CD4-positive, alpha-beta memory T cell (primary cell): ENCODE measurements at places on chromosomes 6 and 20. TPM values are rescaled to one million over a fixed set of nuclear protein-coding genes. Genes with fewer than 3 reads are reported as not detected.
A peak's percentile ranks its signal among the peaks of the same experiment; 100 is the strongest.

- H3K27me3 ChIP-seq = no peaks in the 10 kb centered on the region
- no peaks in the 10 kb centered on the region for H3K4me1 ChIP-seq
- no peak overlapping the region for H3K27ac ChIP-seq
- no peak for DNase-seq
- no peaks in the 10 kb centered on the region for H3K36me3 ChIP-seq
- no peak overlapping the region for H3K4me3 ChIP-seq
Measured at GRCh38 chr6:13411484-13411883, 75.9 kb downstream of the GFOD1 start.

DNA sequence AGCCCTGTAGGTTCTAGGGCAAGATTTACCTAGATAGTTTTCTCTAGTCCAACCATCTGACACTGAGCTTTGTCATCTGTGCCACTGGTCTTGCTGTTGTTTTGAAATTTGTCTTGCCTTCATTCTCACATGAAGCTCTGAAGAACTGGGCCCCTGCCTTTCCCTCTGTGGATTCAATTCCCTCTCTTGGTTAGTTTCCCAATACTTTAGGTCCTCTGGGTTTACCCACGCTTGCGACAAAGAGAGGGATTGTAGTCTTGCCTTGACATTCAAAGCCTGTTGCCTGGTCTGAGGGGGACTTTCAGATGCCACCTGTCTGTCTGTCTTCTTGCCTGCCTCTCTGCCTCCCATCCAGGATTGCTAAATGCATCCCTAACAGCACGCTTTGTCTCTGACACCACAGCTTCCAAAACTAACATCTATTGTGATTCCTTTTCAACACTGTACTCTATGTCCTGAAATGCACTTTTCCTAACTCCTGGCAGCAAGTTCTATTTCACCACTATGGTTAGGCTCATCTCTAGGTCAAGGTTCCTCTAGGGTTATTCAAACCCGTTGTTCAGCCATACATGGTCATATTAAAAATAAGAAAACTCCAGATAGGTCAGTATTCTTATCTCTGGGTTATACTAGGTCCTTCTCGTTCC, 25.5 kb upstream of the MANEA start:
- no peaks in the 10 kb centered on the region for H3K27me3 ChIP-seq
- no peak for DNase-seq
- no peaks in the 10 kb centered on the region for H3K36me3 ChIP-seq
- no peaks in the 10 kb centered on the region for H3K4me1 ChIP-seq
- no peak overlapping the region for H3K4me3 ChIP-seq

DNA sequence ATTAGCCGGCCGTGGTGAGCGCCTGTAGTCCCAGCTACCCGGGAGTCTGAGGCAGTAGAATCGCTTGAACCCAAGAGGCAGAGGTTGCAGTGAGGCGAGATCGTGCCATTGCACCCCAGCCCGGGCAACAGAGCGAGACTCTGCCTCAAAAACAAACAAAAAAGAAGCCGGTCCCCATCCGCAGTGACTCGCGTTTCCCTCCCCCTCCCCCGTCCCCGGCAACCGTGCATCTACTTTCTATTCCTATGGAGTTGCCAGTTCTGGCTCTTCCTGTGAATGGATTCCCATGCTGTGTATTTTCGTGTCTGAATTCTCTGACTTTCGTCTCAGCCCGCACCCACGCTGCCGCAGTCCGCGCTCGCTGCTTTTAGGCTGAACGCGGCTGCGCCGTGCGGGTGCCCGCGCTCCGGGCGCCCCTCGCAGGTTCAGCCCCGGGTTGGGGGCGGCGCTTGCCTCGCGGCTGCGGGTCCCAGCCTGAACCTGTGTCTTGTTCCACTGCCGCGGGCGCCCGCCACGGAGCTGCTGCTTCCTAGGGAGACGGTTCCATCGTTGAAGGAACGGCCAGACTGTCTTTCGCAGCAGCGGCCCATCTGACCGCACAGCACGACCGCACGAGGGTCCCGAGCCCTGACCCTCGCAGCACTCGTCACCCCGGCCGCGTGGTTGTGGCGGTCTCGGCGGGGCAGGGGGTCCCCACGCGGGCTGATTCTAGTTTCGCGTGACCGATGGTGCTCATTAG, 1.1 kb upstream of the MRGBP start:
- H3K4me1 ChIP-seq = peaks cover 32% of the 10 kb centered on the region
- peak overlapping the region; percentile 82 for H3K4me3 ChIP-seq
- DNase-seq = peak; percentile 60
- H3K36me3 ChIP-seq = peaks cover 14% of the 10 kb centered on the region
- H3K27ac ChIP-seq = peak overlapping the region; percentile 72

DNA sequence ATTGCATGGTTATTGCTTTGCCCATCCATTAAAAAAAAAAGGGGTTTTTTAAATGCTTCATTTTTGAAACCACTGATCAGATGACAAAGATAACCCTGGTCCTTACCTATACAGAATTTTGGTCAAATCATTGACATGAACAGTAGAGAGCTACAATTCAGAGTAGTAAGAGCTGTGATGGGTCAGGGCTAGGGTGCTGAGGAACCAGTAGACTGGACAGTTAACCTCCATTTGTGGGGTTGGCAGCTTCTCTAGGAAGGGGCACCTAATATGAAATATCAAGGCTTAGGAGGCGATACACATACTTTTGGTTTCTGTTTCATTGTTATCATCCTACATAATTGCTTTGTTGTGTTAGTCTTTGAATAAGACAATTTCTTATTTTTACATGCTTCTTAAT, 55.1 kb downstream of the ORC3 start:
- no peaks in the 10 kb centered on the region for H3K36me3 ChIP-seq
- peak overlapping the region; percentile 47 for H3K27ac ChIP-seq
- peaks cover 11% of the 10 kb centered on the region for H3K4me1 ChIP-seq
- DNase-seq = peak; percentile 34
- no peak overlapping the region for H3K4me3 ChIP-seq

GRCh38 chr6:1640476-1640875, 30.8 kb downstream of the FOXC1 start:
- H3K4me3 ChIP-seq = no peak overlapping the region
- no peaks in the 10 kb centered on the region for H3K27me3 ChIP-seq
- no peaks in the 10 kb centered on the region for H3K4me1 ChIP-seq
- no peaks in the 10 kb centered on the region for H3K36me3 ChIP-seq
- DNase-seq = no peak

GRCh38 chr6:137025786-137026730, 18.7 kb downstream of the IL20RA start:
- no peak for DNase-seq
- no peak overlapping the region for H3K27ac ChIP-seq
- peaks cover 14% of the 10 kb centered on the region for H3K4me1 ChIP-seq
- H3K4me3 ChIP-seq = no peak overlapping the region
- H3K27me3 ChIP-seq = no peaks in the 10 kb centered on the region

DNA sequence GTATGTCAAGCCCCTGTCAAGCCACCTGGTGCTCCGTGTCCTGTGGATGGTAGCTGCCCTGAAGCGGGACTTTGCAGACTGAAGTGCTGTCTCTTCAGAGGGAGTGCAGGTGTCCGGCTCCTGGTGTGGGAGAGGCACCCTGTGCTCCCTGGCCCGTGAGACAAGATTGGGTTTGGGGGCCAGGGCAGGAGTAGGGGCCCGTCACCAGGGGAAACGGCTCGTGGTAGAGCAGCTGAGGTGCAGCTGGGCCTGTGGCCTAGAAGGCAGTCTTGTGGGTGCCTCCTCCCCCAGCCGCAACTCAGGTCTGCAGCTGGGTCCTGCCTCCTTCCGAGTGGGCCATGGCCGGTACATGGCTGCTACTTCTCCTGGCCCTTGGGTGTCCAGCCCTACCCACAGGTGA, at the start of gene PTCRA:
Gene PTCRA (plus strand): TSS at position 322 of the 400 bp plus-strand sequence. CDS start 17 bp downstream, at position 339.
- H3K27ac ChIP-seq = no peak within 1 kb of the TSS
- H3K4me3 ChIP-seq = no peak within 1 kb of the TSS
- no peaks in the 10 kb centered on the region for H3K4me1 ChIP-seq
- DNase-seq = no peak
- H3K36me3 ChIP-seq = no peaks in the 10 kb centered on the region

- no peaks in the 10 kb centered on the region for H3K4me1 ChIP-seq
- no peak for DNase-seq
- no peak overlapping the region for H3K27ac ChIP-seq
Measured at GRCh38 chr6:12490904-12491571, 200.9 kb downstream of the EDN1 start.

DNA sequence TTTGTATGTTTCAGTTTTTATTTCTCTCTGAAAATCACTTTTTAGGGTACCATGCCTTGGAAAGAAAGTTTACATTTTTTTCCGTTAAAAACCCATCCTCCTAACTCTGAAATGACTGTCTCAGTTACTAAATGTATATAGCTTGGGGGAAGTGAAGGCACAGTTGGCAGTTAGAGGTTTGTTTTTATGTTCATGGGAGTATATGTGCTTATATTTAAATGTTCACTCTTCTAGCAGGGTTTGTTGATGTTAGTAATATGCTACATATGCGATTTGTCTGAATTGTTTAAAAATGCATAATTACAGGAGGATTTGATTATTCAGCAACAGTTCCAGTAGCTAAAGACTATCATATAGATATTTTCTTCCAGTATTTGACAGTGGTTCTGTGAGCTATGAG, 31.1 kb downstream of the CDKAL1 start:
- no peaks in the 10 kb centered on the region for H3K27me3 ChIP-seq
- no peaks in the 10 kb centered on the region for H3K36me3 ChIP-seq
- H3K4me3 ChIP-seq = no peak overlapping the region
- no peak overlapping the region for H3K27ac ChIP-seq
- DNase-seq = no peak

- DNase-seq = no peak
- no peaks in the 10 kb centered on the region for H3K27me3 ChIP-seq
- no peaks in the 10 kb centered on the region for H3K4me1 ChIP-seq
- H3K4me3 ChIP-seq = no peak overlapping the region
Measured at GRCh38 chr6:7484666-7485065, 56.8 kb upstream of the DSP start.

- no peak for DNase-seq
- peak overlapping the region; percentile 51 for H3K27ac ChIP-seq
- no peaks in the 10 kb centered on the region for H3K27me3 ChIP-seq
- H3K36me3 ChIP-seq = no peaks in the 10 kb centered on the region
- no peak overlapping the region for H3K4me3 ChIP-seq
- H3K4me1 ChIP-seq = peaks cover 97% of the 10 kb centered on the region
Measured at GRCh38 chr6:53310771-53311585, 37.8 kb downstream of the ELOVL5 start.

DNA sequence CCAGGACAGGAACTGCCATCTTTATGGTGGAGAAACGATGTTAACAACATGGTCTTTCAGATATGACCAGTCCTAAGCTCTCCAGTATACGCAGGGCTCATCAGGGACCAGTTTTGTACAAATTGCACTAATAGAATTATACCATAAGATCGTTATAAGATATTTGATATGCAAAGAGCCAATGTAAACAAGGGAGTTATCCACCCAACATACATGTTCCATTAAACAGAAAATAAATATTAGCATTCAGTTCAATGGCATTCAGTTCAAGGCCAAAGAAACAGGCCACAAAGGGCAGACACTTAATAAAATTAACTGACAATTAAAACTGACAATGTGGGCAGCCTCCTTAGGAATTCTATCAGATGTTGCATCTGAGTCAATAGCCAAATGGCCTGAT, 2.6 kb downstream of the GFOD1 start:
- H3K36me3 ChIP-seq = no peaks in the 10 kb centered on the region
- H3K4me1 ChIP-seq = peaks cover 12% of the 10 kb centered on the region
- no peak for DNase-seq
- no peak overlapping the region for H3K4me3 ChIP-seq
- no peaks in the 10 kb centered on the region for H3K27me3 ChIP-seq

DNA sequence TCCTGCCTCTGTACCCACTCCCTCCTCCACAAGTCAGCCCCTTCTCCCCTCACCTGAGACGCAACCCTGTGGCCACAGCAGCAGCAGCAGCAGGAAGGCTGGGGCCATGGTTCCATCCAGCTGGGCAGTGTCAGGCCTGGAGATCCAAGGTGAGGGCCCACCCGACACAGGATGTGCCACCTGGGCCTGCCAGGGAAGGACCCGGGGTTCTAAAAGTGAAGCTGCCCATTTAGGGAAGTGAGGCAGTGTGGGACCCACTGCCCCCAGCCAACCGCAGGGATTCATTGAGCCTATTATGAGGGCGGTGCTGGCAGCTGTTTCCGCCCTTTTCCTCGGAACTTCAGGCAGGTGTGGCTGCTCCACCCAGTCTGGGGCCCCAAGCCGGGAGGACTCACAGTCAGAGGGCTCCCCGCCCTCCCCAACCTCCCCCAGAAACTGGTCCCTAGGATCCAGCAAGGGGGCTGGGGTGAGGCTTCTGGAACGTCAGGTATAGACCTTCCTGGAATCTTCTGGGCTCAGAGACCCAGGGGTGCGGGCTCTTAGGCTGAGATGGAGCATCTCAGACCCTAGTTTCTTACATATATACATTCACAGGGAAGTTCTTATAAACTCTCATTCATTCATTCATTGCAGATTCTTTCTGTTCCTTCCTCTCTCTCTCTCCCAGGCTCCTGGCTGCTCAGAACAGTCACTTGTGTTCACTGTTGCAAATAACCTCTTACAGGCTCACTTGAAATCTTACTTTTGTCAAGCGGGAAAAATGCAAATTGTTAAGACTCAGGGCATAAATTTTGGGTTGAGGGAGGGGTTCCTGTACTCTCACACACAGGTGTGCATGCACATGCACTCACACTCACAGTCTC, at the start of gene TREML2:
Gene TREML2 (minus strand): TSS at position 249 of the 863 bp plus-strand sequence. CDS start 141 bp downstream, at position 108.
- H3K4me1 ChIP-seq = peaks cover 61% of the 10 kb centered on the region
- H3K27ac ChIP-seq = peak within 1 kb of the TSS; percentile 78
- peak within 1 kb of the TSS; percentile 37 for H3K4me3 ChIP-seq
- no peaks in the 10 kb centered on the region for H3K27me3 ChIP-seq

GRCh38 chr6:157760589-157761330, 62.3 kb upstream of the SNX9 start:
- DNase-seq = no peak
- no peaks in the 10 kb centered on the region for H3K36me3 ChIP-seq
- H3K4me3 ChIP-seq = no peak overlapping the region
- H3K27me3 ChIP-seq = no peaks in the 10 kb centered on the region

- DNase-seq = no peak
- H3K27me3 ChIP-seq = no peaks in the 10 kb centered on the region
- H3K4me1 ChIP-seq = no peaks in the 10 kb centered on the region
Measured at GRCh38 chr6:91781946-91782345, 1195.1 kb upstream of the MAP3K7 start.

Gene ROS1
- not detected for total RNA-seq

Gene PNLDC1
- total RNA-seq = 0.94 TPM

Gene MTFR2
- total RNA-seq = 1.2 TPM

Gene MACROD2
- total RNA-seq = not detected

Gene LZTS3
- total RNA-seq = 7.9 TPM

Gene PTCRA
- not detected for total RNA-seq

Gene BFSP1
- 0.87 TPM for total RNA-seq

Gene SLC4A11
- 0.35 TPM for total RNA-seq
